Spinal cord (tissue), 10 donors: ENCODE measurements at places on chromosomes 2 and 18. TPM values are rescaled to one million over a fixed set of nuclear protein-coding genes. Genes with fewer than 3 reads are reported as not detected.

GREB1 gene
- 36.6 TPM for total RNA-seq

ITGB6 gene
- 1.4 TPM for total RNA-seq

GALM gene
- total RNA-seq, result 7.6 TPM

TWIST2 gene
- total RNA-seq, result 9.1 TPM

SLC4A5 gene
- total RNA-seq, result 22.3 TPM

- H3K4me1 ChIP-seq, result no peaks in the 10 kb centered on the region
- DNase-seq, result no peak
- H3K27me3 ChIP-seq, result no peaks in the 10 kb centered on the region
- H3K36me3 ChIP-seq, result no peaks in the 10 kb centered on the region
These were observed 833.2 kb upstream of the CHAC2 start for GRCh38 chr2:52934323-52934898.

DNA sequence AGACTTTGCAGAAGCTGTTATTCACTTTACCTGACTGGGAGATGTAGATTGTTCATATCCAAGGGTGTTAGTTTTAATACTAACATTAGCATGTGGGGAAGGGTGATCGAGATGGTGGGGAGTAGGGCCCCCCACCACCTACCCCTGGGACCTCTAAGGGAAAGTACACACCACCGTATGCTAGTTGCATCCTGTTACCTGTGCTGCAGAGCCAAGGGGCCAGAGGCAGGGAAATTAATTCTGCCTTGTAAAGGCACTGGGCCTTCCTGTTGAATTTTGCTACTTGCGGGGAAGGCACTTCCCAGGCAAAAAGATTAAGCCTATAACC, 9.0 kb downstream of the STEAP3 start:
- no peaks in the 10 kb centered on the region for H3K27me3 ChIP-seq
- no peak overlapping the region for H3K4me3 ChIP-seq
- no peak for DNase-seq
- H3K36me3 ChIP-seq, result no peaks in the 10 kb centered on the region
- H3K4me1 ChIP-seq, result peaks cover 15% of the 10 kb centered on the region

- no peak overlapping the region for H3K4me3 ChIP-seq
- H3K4me1 ChIP-seq, result no peaks in the 10 kb centered on the region
- H3K36me3 ChIP-seq, result no peaks in the 10 kb centered on the region
- H3K27ac ChIP-seq, result no peak overlapping the region
These were observed 92.1 kb downstream of the SLC8A1 start for GRCh38 chr2:40359811-40360210.

- no peak for DNase-seq
- H3K4me3 ChIP-seq, result peak overlapping the region; percentile 34
- no peak overlapping the region for H3K27ac ChIP-seq
- peaks cover 29% of the 10 kb centered on the region for H3K27me3 ChIP-seq
These were observed 607 bp downstream of the LAMA3 start for GRCh38 chr18:23689616-23690504.

GRCh38 chr2:122029456-122029855, 274.0 kb downstream of the TSN start:
- no peak overlapping the region for H3K4me3 ChIP-seq
- H3K27me3 ChIP-seq, result no peaks in the 10 kb centered on the region
- no peak overlapping the region for H3K27ac ChIP-seq
- H3K4me1 ChIP-seq, result peaks cover 7% of the 10 kb centered on the region
- DNase-seq, result no peak

- H3K27me3 ChIP-seq, result no peaks in the 10 kb centered on the region
- H3K36me3 ChIP-seq, result no peaks in the 10 kb centered on the region
- no peak overlapping the region for H3K4me3 ChIP-seq
- DNase-seq, result peak; percentile 38
These were observed 289.5 kb downstream of the SLC4A3 start for GRCh38 chr2:219916726-219917440.

- H3K27me3 ChIP-seq, result no peaks in the 10 kb centered on the region
- peaks cover 38% of the 10 kb centered on the region for H3K4me1 ChIP-seq
- H3K27ac ChIP-seq, result peak overlapping the region; percentile 53
- DNase-seq, result no peak
- no peak overlapping the region for H3K4me3 ChIP-seq
These were observed 147.6 kb downstream of the HDAC4 start for GRCh38 chr2:239253264-239253663.

DNA sequence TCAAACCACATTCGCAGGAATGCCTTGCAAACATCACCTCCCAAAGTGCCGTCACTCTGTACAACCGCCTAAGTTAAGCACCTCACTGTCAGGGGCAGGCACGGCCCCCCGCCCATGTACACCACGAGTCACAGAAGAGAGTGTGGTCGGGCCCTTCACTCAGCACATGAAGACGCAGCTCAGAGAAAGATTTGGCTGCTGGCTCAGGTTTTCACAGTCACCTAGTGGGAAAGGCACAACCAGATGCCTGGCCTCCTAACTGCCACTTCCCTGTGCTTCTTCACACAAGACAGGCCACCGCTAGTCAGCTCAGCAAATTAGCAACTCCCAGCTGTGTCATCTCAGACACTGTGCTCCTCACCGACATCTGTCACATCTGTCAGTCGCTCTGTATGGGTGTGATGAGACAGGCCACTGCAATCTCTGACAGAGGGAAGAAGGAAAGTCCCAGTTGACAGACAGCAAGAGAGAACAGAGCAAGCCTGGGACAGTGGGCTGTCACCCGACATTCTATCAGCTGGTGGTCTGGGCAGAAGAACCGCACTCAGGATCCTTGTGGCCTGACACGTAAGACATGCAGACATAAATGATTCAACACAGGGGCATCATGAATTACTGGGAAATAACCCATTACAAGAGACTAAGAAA, 60.8 kb downstream of the CRACDL start:
- no peak overlapping the region for H3K27ac ChIP-seq
- DNase-seq, result no peak
- peaks cover 7% of the 10 kb centered on the region for H3K4me1 ChIP-seq
- H3K27me3 ChIP-seq, result no peaks in the 10 kb centered on the region

GRCh38 chr18:64807560-64807959, 658.7 kb upstream of the LINC00305 start:
- H3K36me3 ChIP-seq, result no peaks in the 10 kb centered on the region
- H3K4me3 ChIP-seq, result no peak overlapping the region
- no peak overlapping the region for H3K27ac ChIP-seq
- H3K4me1 ChIP-seq, result no peaks in the 10 kb centered on the region
- no peak for DNase-seq

GRCh38 chr2:240952496-240953246, 45.7 kb upstream of the SNED1 start:
- H3K4me1 ChIP-seq, result peaks cover 50% of the 10 kb centered on the region
- no peaks in the 10 kb centered on the region for H3K27me3 ChIP-seq
- no peaks in the 10 kb centered on the region for H3K36me3 ChIP-seq
- no peak overlapping the region for H3K27ac ChIP-seq
- no peak overlapping the region for H3K4me3 ChIP-seq
- DNase-seq, result no peak

DNA sequence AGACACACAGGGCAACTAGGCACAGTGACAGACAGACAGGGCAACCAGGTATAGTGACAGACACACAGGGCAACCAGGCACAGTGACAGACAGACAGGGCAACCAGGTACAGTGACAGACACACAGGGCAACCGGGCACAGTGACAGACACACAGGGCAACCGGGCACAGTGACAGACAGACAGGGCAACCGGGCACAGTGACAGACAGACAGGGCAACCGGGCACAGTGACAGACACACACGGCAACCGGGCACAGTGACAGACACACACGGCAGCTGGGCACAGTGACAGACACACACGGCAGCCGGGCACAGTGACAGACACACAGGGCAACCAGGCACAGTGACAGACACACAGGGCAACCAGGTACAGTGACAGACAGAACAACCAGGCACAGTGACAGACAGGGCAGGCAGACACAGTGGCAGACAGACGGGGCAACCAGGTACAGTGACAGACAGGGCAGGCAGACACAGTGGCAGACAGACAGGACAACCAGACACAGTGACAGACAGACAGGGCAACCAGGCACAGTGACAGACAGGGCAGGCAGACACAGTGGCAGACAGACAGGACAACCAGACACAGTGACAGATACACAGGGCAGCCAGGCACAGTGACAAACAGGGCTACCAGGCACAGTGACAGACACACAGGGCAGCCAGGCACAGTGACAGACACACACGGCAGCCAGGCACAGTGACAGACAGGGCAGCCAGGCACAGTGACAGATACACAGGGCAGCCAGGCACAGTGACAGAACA, 64.7 kb upstream of the RAB6C start:
- H3K27ac ChIP-seq, result no peak overlapping the region
- DNase-seq, result no peak
- H3K27me3 ChIP-seq, result no peaks in the 10 kb centered on the region
- no peak overlapping the region for H3K4me3 ChIP-seq
- H3K4me1 ChIP-seq, result peaks cover 6% of the 10 kb centered on the region

- H3K27me3 ChIP-seq, result no peaks in the 10 kb centered on the region
- H3K27ac ChIP-seq, result no peak overlapping the region
- DNase-seq, result peak; percentile 87
- no peaks in the 10 kb centered on the region for H3K36me3 ChIP-seq
These were observed 36.2 kb downstream of the CHST10 start for GRCh38 chr2:100381240-100381639.

GRCh38 chr2:178523596-178524134, 43.4 kb downstream of the PLEKHA3 start:
- no peaks in the 10 kb centered on the region for H3K4me1 ChIP-seq
- no peak for DNase-seq
- no peaks in the 10 kb centered on the region for H3K27me3 ChIP-seq
- H3K27ac ChIP-seq, result peak overlapping the region; percentile 85

DNA sequence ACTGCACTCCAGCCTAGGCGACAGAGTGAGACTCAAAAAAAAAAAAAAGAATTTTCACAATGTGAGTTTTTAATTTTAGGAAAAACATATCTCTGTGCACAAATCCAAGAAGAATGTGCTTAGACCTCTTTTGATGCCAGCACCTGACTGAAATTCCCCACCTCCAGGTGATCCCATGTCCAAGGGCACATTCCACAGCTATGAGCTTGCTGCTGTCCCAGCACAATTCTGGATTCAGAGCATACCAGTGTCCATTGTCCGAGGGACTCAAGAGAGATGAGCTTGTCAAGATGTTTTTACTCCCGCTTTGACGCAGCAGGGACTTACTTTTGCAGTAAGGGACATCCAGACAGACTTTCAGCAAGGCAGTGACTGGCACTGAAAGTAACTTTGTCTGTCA, 489.1 kb upstream of the ACVR2A start:
- DNase-seq, result no peak
- peaks cover 4% of the 10 kb centered on the region for H3K4me1 ChIP-seq
- H3K27me3 ChIP-seq, result no peaks in the 10 kb centered on the region
- no peak overlapping the region for H3K27ac ChIP-seq

DNA sequence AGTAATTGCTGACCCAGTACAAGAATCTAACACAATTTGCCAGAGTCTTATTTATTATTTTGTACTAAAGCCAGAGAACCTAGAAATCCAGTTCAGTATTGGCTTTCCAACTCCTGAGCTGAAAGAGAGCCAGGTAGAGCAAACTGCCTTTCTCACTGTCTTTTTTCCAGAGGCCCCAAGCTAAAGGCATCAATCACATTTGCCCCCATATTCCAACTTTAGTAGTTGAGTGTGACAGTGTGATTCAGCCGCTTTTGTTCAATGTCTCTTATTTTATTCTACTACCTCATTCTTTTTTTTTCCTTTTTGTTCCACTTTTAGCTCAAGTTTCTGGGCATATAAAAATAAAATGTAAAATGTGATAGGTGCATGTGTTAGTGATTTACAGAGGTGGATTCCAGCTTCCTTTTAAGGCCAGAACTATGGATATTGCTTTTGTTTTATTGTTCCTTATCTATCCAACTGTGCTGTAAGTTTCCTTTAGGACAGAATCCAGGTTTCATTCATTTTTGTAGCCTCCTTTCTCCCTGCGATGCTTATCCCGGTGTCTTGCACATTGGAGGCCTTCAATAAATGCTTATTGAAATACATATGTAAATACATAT, 153.0 kb downstream of the ZEB2 start:
- H3K27ac ChIP-seq, result no peak overlapping the region
- no peaks in the 10 kb centered on the region for H3K27me3 ChIP-seq
- peaks cover 3% of the 10 kb centered on the region for H3K4me1 ChIP-seq
- no peaks in the 10 kb centered on the region for H3K36me3 ChIP-seq
- H3K4me3 ChIP-seq, result no peak overlapping the region

- H3K27me3 ChIP-seq, result no peaks in the 10 kb centered on the region
- no peak overlapping the region for H3K27ac ChIP-seq
- DNase-seq, result no peak
These were observed 113.0 kb downstream of the BCL2 start for GRCh38 chr18:63206433-63207142.
